ENCODE measurements at places on chromosomes 4 and X.

DNA sequence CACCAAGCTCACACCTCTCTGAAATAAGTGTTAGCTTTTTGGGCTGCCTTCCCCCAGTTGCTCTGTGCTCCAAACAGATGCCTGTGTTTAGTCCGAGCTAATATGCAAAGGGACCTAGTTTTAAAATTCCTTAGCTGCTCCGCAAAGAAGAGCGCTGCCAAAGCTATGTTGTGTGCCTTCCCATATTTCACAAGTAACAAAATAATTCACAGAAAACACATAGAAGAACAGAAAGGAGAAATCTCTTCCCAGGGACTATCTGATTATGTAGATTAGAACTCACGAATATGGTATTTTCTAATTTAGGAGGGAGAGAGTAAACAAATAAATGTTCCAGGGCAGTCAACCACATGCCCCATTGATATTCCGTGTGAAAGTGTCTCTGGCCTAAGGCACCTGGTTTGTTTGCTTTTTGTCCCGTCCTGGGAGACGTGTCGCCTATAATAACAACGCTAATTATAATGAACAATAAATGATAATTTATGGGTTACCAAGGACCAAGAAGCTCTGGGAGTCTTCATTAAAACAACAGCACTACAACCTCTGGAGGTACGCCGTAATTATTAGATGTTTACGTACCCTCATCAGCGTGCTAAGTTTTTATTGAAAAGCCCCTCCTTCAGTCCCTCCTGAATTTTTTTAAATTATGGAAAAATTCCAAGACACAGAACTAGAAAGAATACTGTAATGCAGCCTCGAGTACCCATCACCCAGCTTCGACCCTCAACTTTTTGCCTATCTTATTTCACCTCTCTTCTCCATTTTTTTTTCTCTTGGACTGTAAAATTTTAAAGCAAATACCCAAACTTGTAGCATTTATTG, 1.2 kb upstream of the CCNG2 start:
- DNase-seq, result no peak

DNA sequence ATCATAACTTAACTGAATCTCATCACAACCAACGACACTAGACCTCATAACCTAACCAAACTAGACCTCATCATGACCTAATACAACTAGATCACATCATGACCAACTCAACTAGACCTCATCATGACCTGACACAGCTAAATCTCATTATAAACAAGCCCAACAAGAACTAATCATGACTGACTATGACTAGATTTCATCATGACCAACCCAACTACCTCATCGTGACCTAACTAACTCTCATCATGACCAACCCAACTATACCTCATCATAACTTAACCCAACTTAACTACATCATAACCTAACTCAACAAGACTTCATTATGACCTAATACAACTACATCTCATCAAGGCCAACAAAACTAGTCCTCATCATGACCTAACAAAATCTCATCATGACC, 86.8 kb downstream of the DHRSX start:
- no peak for DNase-seq

- DNase-seq, result peak; percentile 64
Observed at GRCh38 chr4:128228845-128229795, 58.5 kb downstream of the PGRMC2 start.

DNA sequence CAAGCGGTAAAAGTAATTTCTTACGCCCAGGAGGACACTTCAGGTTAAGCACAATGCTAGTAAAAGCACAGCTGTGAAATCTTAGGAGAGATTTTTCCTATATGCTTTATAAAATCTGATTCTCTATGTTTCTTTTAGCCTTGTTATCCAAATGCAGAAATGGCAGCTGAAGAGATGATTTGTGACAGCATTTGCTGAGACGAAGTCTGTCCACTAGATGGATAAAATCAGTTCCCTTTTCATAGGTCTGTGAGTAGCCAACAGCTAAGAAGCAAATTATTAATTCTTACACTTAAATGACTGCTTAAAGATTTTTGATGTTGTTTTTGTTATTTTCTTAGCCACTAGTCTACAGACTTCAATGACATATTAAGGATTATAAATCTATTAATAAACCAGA, 5.3 kb downstream of the GPM6A start:
- DNase-seq, result no peak

- DNase-seq, result peak; percentile 71
Observed at GRCh38 chr4:174314770-174315169, 31.1 kb downstream of the CEP44 start.

DNA sequence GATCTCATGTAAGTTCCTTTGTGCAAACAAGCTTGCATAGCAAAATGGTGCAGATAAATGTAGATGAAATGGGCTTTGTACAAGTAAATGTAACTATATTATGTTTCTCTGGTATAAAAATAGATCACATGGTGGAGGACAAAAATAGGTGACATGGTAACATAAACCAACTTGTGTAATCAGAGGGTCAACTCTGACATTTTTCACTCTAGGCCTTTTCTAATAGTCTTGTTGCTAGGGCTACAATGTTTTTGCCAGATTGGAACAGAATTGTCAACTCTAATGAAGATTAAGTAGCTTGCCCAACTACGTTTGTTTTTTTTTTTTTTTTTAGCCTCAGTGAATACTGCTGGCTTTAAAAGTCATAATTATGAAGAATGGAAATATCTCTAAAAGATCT, 11.5 kb downstream of the MAD2L1 start:
- DNase-seq, result no peak

- DNase-seq, result peak; percentile 9
Observed at GRCh38 chrX:77014377-77015372, 432.5 kb upstream of the FGF16 start.

GRCh38 chrX:41720125-41720779, 3.7 kb upstream of the GPR82 start:
- no peak for DNase-seq

GRCh38 chr4:94298725-94299252, 43.8 kb downstream of the HPGDS start:
- DNase-seq, result no peak

- peak; percentile 17 for DNase-seq
Observed at GRCh38 chrX:150587585-150588503, 19.4 kb downstream of the MTM1 start.

GRCh38 chrX:69082055-69082752, 83.0 kb downstream of the PJA1 start:
- no peak for DNase-seq

DNA sequence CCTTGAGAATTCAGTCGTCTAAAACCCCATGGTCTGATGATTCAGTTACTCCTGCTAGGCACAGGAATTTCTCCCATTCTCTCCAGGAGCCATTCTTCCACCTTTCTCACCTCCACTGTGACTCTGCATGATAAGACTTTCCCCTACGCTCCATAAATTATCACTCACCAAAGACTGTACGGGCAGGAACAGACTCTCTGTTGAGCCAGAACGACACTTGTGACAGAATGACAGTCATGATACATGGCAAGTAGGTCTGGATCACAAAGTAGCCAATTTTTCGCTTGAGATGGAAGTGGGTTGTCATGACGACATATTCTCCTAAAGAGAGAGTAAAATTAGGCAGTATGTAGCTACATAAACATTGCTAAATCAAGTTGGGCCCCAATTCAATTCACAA, 59.1 kb upstream of the MAGEA10 start:
- DNase-seq, result no peak

- DNase-seq, result peak; percentile 37
Observed at GRCh38 chr4:123941306-123941705, 544.7 kb downstream of the SPRY1 start.

DNA sequence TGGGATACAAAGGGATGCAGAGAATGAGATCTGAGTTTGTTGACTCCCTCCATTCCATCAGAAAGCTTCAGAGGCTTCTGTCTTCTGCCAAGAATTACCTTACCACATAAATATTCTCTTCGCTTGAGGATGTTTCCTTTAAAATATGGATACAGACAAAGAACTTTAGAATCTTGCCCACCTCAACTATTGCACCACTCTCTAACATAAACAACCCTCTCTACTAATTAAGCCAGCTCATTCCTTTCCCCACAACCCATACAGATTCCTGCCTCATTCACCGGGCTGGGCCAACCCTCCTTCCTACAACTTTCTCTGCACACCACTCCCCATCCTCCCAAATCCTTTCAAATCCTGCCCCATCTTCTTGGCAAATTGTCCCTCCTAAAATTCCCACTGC, 315.8 kb downstream of the RAB28 start:
- no peak for DNase-seq

DNA sequence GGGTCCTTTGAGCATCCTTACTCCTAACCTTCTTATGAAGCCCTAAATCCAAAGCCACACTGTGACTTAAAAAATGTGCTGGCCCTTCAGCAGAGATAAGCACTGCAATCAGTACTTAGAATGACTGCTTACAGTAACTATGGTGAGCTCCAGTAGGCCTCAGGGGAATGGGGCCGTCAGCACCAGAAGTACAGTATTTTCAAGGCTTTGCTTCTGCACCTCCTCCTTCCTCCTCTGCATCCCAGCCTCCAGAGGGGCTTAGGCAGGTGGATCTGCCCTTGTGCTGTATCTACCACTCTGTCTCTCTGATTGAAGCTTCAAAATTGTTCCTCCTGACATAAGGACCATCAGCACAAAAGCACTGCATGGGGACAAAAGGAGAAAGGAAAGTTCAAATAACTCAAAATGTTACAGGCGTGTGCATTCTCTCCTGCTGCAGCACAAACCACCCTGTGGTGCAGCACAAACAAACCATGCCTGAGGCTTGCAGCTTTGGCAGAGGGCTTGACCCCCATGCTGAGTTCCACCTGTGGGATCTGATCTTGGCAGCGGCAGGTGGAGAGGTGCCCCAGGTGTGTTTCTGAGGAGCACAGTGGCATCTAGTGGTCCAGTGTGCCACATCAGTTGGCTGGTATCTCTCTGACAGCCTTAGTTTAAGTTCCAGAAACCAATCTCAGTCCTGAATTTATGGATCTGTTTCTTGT, 164.7 kb downstream of the SOWAHB start:
- no peak for DNase-seq

GRCh38 chrX:128106630-128107029, 54.4 kb upstream of the ACTRT1 start:
- peak; percentile 13 for DNase-seq

DNA sequence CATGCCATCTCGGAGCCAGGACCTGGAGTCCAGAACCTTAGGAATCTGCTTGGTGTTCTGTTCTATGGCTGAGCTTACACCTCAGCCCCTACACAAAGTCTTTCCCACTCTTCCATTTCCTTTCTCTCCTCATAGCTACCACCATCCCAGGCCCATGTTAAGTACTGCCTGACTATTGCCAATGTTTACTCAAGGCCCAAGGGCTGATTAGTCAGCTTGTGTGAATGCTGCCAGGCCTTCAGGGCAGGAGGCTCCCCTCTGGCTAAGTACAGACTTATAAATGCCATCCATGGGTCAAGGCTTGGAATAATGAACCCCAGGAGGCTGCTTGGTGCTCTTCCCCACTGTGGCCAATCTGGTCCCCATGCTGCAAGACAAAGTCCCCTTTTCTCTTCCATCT, 411.6 kb upstream of the MAGEB18 start:
- DNase-seq, result no peak

GRCh38 chr4:10153161-10153560, 36.6 kb upstream of the WDR1 start:
- no peak for DNase-seq

- DNase-seq, result peak; percentile 42
Observed at GRCh38 chr4:145044341-145044740, 53.7 kb downstream of the ANAPC10 start.

DNA sequence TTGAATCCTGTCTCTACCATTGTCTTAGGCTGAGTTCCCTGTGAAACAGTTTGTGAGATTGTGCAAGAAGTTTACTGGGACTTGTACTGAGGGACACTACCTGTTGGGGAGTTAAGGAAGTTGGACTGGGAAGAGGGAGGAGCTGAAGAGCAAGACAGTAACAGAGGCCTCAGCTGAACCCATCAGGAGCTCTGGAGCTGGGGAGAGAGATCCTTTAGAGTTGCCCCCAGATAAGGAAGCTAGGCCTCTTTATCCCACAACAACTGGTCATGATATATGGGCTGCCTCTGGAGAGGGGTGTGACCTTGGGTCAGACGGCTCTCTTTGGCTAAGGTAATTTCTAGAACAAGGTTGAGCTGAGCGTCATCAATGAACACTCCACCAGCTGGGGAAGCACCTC, 137.8 kb upstream of the SLC4A4 start:
- no peak for DNase-seq

- DNase-seq, result peak; percentile 56
Observed at GRCh38 chrX:150772150-150772970, 79.2 kb downstream of the MTMR1 start.

GRCh38 chr4:114264877-114265291, 285.4 kb upstream of the ARSJ start:
- no peak for DNase-seq

DNA sequence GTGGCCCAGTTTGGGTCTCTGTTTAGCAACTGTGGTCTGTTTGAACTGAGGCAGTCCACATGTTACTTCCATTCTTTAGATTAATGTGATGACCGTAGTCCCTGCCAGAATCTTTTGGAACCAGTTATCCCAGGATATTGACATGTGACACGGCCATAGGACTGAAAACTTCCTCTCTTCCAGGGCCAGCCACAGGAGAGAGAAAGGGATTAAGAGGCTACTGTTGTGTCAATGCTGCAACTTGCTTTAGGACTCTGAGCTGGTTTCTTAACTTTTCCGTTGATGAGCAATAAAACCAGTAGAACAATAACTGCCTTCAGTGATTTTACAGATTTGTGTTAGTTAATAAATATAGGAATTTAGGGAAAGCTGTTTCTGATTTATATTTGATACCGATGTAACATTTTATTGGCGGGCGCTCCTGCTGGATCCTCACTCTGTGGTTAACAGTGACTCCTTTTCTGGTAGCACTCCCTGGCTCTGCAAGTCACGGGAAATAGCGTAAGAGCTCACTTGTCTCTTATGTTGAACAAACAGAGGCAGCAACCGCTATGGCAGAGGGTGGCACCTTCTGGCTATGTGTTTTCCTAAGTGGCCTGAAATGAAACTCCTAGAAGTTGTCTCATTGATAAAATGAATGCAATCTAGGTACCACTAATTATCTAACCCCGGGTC, 2.5 kb downstream of the TENM3 start:
- peak; percentile 45 for DNase-seq

DNA sequence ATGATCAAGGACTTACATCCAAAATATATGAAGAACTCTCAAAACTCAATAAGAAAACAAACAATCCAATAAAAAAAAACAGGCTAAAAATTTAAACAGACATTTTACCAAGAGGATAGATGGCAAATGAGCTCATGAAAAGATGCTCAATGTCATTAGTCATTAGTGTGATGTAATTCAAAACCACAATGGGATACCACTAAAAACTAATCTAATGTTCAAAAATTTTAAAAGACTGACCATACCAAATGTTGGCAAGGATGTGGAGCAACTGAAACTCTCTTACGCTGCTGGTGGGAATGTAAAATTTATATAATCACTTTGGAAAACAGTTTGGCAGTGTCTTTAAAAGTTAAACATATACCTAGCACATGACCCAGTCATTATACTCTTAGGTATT, 43.7 kb downstream of the RPS6KA6 start:
- DNase-seq, result no peak

Measured in fibroblast of skin of abdomen (primary cell).